A172 (cell line): ENCODE measurements at places on chromosomes 16 and 17. TPM values are rescaled to one million over a fixed set of nuclear protein-coding genes. Genes with fewer than 3 reads are reported as not detected.

The CDYL2 gene
- 4.8 and 6.3 TPM in 2 replicates for total RNA-seq

The OR2C1 gene
- total RNA-seq, result not detected in 2 replicates

The TMIGD1 gene
- total RNA-seq, result not detected in 2 replicates

The CNGB1 gene
- total RNA-seq, result 0.12 TPM in 1 of 2 replicates, not detected in the other

The PRSS33 gene
- 0.17 and 0.36 TPM in 2 replicates for total RNA-seq

The KREMEN2 gene
- 1.7 and 3.5 TPM in 2 replicates for total RNA-seq

The BIRC5 gene
- total RNA-seq, result 174 and 237 TPM in 2 replicates

The MYL11 gene
- not detected in 2 replicates for total RNA-seq

The SLC47A2 gene
- 1.9 and 3.1 TPM in 2 replicates for total RNA-seq

The SHISA9 gene
- total RNA-seq, result 7.3 and 11.4 TPM in 2 replicates

The CHD9 gene
- 28.8 and 35.5 TPM in 2 replicates for total RNA-seq

The TPSG1 gene
- total RNA-seq, result 2.9 and 4.3 TPM in 2 replicates

The KCNJ2 gene
- total RNA-seq, result not detected in 2 replicates

The ASPA gene
- total RNA-seq, result 0.09 TPM in 1 of 2 replicates, not detected in the other

The TNFRSF13B gene
- total RNA-seq, result not detected in 2 replicates

The KIF18B gene
- total RNA-seq, result 9.8 and 16.3 TPM in 2 replicates

The HOXB7 gene
- 22.4 and 24.7 TPM in 2 replicates for total RNA-seq

The ORC6 gene
- 65.1 and 72.3 TPM in 2 replicates for total RNA-seq

The NOL11 gene
- total RNA-seq, result 81.0 and 82.1 TPM in 2 replicates

The SLC16A11 gene
- total RNA-seq, result not detected in 2 replicates

The ATP2C2 gene
- total RNA-seq, result not detected in 2 replicates

The SEZ6L2 gene
- total RNA-seq, result 22.1 and 24.9 TPM in 2 replicates

The RRAD gene
- total RNA-seq, result 1.0 and 2.8 TPM in 2 replicates
